ENCODE measurements at places on chromosomes 1 and 21. TPM values are rescaled to one million over a fixed set of nuclear protein-coding genes. Genes with fewer than 3 reads are reported as not detected.

- peak; percentile 54 for DNase-seq
Observed at GRCh38 chr1:3468236-3469103, 14.0 kb downstream of the ARHGEF16 start.

Gene KIF14
- total RNA-seq, result 0.44 TPM

- no peak for DNase-seq
Observed at GRCh38 chr1:41440321-41441085, 44.0 kb downstream of the EDN2 start.

DNA sequence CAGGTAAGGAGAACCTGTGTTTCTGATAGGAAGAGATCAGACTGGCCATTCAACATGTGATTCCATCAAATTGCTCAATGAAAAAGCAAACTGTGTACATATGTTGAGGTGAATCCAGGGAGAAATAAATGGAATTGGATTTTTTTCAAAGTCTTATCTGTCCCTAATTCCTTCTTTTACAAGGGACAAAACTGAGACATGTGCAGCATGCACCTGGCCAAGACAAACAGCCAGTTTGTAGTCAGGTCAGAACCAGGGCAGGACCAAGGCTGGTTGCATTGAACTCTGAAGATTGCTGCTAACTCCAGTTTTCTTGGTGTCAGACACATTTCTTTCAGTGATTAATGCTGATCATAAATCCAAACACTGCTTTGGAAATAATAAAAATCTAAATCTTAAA is 69.6 kb upstream of the CCDC190 start:
- DNase-seq, result no peak

DNA sequence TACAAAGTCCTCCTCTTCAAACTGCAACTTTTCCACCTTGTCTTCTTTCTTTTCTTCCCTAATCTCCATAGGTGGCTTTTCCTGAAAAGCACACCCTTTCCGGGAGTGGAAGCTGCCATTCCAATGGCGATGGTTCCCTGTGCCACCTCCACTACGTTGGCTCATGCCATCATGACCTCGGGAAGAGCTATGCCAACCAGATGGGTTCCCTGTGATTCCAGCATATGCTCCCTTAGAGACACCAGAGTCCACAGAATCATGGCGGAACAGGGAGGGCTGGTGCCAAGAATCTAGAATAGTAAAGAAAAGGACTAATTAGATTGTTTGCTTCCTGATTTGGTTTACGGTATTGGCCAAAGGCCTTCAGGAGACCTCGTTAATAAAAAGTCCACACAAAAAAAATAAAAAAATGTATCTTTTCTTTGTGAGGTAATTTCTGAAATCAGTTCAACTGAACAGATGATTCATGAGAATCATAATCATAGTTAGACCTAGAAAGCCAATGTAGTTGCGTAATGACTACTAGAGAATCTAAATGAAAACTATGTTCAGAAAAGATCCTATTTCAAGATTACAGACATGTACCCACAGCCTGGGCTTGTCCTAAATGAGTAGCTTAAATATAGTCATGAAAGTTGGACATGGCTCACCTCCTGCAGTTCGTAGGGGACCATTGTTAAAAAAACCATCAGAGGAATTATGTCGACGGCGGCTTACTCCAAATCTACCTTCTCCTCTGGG is 30.9 kb upstream of the CCDC17 start:
- no peak for DNase-seq

Gene UBXN10
- 0.68 TPM for total RNA-seq

GRCh38 chr1:50531601-50532000 is 108.4 kb upstream of the DMRTA2 start:
- DNase-seq, result no peak

Gene DDAH1
- total RNA-seq, result 31.6 TPM

Gene SH2D2A
- 0.87 TPM for total RNA-seq

DNA sequence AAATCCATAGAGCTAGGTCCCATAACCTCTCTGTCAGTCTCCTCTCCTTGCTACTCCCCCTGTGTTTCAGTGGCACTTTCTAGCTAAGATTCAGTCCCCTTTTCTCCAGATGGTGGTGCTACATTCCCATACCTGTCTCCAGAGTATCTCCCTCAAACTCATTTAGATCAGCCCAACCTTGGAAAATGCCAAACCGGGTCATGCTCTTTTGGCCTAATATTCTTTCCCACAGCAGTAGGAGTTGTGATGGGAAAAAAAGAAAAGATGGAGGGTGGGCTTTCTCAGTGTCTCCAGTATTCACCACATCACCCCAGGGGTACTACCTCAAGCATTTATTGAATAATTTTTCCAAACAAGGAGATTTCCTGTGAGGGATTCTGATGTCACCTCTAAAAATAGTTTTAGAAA is 3.2 kb upstream of the RXFP4 start:
- DNase-seq, result peak; percentile 48

Gene LAMB3
- 4.0 TPM for total RNA-seq

DNA sequence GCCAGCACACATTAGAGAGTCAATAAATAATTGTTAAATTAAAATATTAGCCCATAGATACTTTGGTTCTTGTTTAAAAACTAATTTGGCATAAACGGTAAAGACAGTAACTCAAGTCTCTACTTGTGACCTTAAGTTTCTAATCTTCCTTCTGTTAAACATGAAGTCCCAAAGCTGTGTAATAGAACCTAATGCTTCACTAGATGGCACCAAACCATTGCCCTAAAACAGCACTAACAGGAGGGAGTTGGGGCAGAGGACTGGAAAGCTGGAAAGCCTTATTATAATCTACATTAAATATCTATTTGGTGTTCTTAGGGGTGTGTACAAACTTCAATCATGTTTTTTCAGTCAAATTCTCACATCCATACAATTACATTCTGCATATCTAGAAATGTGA is 176.7 kb downstream of the OLFM3 start:
- no peak for DNase-seq

DNA sequence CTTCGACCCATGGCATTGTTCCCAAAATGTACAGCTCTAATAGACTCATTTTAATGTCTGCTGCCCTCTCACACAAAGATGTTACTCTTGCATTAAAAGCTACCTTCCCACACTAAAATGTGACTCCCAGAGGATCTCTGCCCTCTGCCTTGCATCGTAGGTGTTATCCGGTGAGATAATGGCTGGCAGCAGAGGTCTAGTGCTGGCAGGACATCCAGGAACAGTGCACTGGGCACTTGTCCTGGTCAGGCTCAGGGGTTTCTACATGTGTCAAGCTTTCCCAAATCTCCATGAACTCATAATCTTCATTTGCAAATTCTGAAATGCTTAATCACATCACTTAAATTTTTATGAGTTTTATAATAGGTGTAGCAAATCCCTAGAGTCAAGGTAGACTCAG is 310.6 kb downstream of the LRRIQ3 start:
- peak; percentile 37 for DNase-seq

DNA sequence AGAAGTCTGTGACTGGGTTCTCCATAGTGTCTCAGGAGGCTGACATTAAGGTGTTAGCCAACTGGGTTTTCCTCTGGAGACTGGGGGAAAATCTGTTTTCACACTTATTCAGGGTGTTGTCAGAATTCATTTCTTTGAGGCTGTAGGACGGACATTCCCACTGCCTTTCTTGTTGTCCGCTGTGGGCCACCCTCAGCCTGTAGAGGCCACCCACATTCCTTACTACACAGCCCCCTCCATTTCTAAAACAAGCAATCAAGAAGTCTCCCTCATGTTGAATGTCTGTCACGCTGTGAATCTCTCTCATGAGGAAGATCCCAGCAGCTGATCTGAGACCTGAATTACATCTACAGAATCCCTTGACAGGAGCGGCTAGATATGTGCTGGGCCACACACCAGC is 295.5 kb upstream of the RUNX1 start:
- DNase-seq, result no peak

- no peak for DNase-seq
Observed at GRCh38 chr1:242005866-242006535, 7.1 kb upstream of the MAP1LC3C start.

GRCh38 chr1:78760858-78761257 is 111.2 kb downstream of the IFI44 start:
- no peak for DNase-seq

DNA sequence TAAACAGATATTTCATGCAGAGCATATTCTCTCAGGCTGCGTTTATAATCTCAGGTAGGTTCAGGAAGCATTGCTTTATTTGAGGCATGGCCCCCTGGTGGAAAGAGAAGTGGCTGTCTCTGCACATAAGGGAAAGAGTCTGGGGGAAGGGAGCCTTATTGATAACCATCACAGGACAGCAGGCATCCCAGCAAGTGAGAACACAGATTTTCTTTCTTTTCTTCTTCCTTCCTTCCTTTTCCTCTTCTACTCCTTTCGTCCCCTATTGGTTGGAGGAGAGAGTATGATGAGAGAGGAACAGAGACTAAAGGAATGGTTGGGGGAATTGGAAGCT is 21.9 kb downstream of the TSNAX start:
- DNase-seq, result no peak

Gene PRELP
- total RNA-seq, result 3.6 TPM

DNA sequence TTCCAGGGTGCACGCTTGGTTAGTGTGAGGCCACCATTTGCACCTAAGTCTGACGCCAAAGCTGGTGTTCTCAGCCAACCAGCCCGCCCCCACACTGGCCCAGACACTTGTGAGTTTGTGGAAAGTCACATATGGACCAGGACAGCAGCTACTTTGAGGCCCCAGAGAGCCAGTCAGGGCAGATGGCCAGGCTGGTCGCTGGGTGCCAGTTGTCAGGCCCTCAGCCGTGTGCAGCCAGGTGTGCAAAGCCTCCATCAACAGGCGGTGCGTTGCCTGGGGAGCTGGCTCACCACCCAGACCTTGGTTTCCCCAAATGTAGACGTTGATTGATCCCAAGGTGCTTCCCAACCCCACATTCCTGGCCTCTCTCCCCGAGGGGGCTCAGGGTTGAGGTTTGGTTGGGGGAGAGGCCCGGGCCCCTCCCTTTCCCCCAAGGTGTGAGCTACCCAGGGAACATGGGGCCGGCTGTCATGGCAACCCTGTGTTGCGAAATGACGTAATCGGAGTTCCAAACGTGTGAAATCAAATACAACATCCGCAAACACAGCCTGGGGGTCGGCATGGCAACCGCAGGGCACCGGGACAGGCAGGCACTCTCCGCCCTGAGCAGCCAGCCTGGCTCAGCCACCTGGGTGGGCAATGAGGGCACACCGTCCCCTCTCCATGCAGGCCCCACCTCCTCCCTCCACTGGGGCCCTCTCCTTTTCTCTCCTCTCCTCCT is 42.2 kb upstream of the WNT4 start:
- DNase-seq, result no peak

DNA sequence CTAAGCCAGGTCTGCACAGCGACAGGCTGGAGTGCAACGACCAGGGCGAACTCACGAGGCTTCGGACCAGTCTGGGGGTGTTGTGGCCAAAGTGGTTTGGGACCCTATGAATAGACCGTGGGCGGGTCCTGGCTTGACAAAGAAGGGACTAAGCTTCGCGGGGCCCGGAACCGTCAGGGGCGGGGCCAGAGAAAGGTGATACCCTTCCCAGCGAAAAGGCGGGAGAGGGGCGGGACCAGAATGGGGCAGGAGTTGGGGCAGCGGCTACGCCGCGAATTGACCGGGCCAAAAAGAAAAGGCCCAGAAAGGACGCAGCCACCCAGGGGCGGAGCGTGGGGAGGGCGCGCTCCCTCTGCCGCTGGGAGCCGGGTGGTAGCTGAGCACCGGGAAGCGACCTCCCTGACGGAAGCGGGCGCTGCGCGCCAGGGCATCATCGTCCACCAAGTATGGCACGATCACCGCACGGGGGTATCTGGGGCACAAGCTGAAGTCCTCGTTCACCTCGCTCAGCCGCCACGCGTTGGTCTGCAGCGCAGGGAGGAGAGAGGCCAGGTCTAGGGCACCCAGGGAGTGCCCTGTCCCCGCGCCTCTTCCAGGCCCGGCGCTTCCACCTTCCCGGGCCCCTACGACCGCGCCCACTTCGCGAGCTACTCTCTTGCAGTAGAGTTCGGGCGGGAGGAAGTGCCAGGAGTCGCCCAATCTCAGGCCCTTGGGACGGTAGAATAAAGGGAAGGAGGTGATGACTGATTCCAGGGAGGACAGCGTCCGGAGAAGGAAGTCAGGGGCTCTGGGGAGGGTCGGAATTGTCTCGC is 6.7 kb upstream of the FAM167B start:
- peak; percentile 80 for DNase-seq

DNA sequence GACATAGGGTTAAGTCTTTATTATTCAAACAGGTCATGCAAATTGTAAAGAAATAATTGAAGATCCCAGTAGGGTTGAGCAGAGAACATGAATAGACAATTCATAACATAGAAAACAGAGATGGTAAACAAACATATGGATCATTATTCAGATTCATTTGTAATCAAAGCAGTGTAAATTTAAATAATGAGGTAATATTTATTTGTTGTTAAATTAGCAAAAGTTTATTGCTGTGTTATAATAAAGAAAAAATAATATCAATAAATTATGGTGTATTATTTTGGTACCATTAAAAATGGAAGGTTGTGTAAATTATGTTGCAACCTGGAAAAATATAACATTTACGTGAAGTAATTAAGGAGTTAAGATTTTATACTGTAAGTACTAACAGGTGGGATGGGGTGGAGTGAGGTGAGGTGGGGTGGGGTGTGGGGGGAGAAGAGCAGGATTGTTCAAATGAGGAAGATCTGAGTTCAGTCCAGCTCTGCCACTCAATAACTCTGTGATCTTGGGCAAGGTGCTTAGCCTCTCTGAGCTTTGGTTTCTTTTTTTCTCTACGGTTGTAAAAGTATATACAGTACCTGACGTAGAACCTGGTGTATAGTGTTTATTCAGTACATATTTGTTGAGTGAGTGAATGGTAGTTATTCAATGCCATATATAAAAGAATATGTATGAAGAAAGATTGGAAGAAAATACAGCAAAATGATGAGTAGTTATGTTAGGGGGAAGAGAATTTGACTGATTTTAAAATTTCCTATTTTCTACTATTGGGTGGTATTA is 140.3 kb upstream of the KIF26B start:
- DNase-seq, result no peak

- peak; percentile 56 for DNase-seq
Observed at GRCh38 chr1:185338719-185339622, 21.9 kb upstream of the IVNS1ABP start.

GRCh38 chr1:151988405-151988923 is 5.2 kb downstream of the S100A10 start:
- DNase-seq, result no peak

DNA sequence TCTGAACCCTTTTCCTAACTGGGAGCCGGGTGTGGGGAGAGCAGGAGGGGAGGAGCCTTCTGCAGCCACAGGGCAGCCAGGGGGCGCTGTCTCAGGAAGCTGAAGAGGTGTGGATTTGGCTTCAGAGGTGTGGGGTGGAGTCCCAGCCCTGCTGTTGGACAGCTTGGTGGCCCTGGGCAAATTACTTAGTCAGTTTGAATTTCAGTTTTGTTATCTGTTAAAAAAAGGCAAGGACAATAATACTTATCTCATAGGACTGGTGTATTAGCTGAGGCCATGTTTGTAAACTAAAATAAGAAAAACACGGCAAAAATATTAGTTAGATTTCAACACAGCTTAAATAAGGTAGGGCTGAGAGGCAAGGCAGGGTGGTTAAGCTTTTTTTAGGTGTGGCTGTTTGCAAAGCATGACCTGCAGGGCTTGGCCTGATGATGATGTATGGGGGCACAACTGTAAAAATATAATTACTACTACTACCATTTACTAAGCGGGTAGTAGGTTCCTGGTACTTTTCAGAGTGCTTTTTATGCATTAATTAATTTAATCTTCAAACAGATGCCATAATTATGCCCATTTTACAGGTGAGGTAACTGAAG is 111.8 kb downstream of the PLXNA2 start:
- peak; percentile 78 for DNase-seq

Gene E2F2
- total RNA-seq, result 0.25 TPM
